ENCODE measurements at places on chromosomes 1 and 21. TPM values are rescaled to one million over a fixed set of nuclear protein-coding genes. Genes with fewer than 3 reads are reported as not detected.

DNA sequence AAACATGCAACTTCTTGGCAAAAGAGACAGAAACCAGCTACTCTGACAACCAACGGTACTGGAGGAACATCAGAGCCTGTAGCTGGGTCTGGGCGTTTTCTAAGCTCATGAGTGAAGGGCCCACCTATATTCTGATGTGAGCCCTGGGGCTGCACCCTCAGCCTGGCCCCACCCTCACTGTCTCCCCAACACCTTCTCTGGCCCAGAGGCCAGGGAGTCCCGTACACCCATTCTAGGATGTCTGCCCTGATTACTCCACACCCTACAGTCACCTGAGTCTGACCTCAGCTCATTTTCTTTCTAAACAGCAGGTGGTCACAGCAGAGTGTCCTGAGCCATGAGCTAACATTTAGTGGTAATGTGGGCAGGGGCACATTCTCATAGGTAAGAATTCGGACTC, 439.2 kb downstream of the MATN1 start:
- no peak for DNase-seq

The NADK gene
- 49.2 TPM for total RNA-seq

DNA sequence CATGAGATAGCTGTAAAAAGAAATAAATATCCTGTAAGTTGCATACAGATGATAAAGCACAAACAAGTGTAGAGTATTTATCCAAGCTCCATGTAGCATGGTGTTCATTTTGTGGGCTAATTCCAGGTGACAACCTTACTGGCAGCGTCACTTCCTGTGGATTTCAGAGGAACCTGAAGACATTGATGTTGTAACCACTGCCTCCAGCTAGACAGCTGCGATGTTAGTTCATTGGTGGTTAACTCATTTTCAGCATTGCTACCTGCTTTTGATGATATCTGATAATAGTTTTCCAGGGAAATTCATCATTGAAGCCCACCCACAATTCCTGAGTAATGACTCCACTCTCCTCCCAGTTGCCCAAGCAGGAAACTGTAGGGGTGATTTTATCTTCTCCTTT, 3.0 kb downstream of the HSD3B1 start:
- no peak for DNase-seq

DNA sequence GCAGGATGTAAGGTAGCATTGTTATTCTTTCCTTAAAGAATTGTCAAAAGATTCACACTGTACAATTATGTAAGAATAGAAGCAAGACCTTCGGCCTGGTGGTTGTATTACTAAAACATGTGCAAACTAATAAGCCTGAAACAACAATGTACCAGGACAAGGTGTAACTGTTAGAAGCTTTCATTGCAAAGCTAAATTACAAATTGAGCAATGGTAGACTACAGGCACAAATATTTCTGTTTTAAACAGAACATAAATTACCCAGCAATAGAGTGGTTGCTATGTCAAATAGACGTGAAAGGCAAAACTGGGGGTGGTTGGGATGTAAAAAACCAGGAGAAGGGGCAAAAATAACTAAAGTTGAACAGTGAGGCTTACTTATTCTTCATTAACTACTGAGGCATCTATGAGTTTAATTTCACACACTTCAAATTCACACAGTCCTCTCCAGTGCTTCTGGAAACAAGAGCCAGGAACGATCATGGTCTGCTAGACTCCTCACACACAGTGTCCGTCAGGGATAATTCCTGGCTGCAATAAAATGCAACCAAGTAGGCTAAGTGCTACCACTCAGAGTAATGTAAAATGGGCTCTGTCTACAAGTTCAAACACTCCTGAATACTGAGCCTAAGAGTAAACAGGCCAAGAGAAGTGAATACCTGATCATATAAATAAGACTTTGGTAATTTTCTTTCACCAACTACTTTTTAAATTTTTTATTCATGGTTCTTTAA, 39.3 kb upstream of the C1orf198 start:
- DNase-seq: no peak

DNA sequence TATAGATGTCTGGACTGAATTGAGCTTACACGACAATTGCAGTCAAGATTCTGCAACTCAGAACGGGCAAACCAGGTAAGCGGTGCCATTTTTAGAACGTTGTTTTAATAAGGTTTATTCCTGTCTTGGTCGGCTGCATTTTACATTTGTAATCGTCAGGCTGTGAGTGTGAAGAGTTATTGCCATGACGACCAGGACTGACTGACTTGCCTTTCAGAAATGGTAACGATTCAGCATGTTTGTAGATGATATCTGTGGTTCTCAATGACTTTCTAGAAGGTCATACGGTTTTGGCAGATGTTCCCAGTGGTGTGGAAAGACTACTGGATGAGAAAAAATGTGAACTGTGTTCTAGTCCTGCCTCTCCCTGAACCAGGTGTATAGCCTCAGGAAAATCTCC, 271.3 kb upstream of the B3GALT2 start:
- no peak for DNase-seq

Data from cardiac muscle cell (in vitro differentiated cells and primary cell).